Esophagus muscularis mucosa (tissue), 4 donors: ENCODE measurements at places on chromosomes 4 and X. TPM values are rescaled to one million over a fixed set of nuclear protein-coding genes. Genes with fewer than 3 reads are reported as not detected.
A peak's percentile ranks its signal among the peaks of the same experiment; 100 is the strongest.

GRCh38 chr4:181966104-181966551 lies 277.1 kb upstream of the TENM3 start:
- H3K4me3 ChIP-seq, result no peak overlapping the region
- H3K4me1 ChIP-seq, result no peaks in the 10 kb centered on the region
- H3K36me3 ChIP-seq, result no peaks in the 10 kb centered on the region
- H3K27me3 ChIP-seq, result no peaks in the 10 kb centered on the region

DNA sequence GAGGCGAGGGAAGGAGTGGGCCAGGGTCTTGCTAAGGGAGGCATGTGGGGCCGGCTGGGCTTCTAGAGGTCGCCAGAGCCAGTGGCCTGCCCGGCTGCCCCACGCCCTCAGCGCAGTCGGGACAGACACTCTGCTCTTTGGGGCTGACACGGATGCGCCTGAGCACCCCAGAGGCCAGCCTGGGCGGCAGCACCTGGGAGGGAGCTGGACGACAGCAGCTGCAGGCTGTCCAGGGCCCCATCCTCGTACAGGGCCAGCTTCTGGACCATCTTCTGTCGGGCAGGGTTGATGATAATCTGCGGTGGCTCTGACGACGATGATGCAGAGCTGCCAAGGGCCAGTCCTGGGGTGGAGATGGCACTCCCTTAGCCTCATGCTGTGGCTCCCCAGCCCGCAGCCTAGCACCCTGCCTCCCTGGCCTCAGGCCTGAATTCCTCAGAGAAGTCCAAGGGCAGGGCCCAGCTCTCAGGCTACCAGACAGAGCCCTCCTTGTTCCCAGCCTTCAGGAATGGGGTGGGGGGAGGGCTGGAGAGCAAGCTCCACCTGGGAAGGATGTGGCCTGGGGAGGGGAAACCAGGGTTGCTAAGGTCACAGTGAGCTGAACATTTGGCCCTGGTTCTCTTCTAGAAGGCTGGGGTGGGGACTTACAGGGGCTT lies 7.2 kb downstream of the IRAK1 start:
- no peak for DNase-seq
- H3K36me3 ChIP-seq, result peaks cover 35% of the 10 kb centered on the region
- no peaks in the 10 kb centered on the region for H3K27me3 ChIP-seq
- H3K27ac ChIP-seq, result peak overlapping the region; percentile 27
- H3K4me1 ChIP-seq, result peaks cover 13% of the 10 kb centered on the region
- no peak overlapping the region for H3K4me3 ChIP-seq

CRMP1 gene
- 4.0 TPM for total RNA-seq

TEX13B gene
- not detected for total RNA-seq

NEIL3 gene
- total RNA-seq, result 0.11 TPM
